Dorsolateral prefrontal cortex (tissue), 122 donors: ENCODE measurements at places on chromosomes 4 and X.

GRCh38 chrX:74351760-74352159 is 47.8 kb downstream of the ZCCHC13 start:
- no peak for DNase-seq

DNA sequence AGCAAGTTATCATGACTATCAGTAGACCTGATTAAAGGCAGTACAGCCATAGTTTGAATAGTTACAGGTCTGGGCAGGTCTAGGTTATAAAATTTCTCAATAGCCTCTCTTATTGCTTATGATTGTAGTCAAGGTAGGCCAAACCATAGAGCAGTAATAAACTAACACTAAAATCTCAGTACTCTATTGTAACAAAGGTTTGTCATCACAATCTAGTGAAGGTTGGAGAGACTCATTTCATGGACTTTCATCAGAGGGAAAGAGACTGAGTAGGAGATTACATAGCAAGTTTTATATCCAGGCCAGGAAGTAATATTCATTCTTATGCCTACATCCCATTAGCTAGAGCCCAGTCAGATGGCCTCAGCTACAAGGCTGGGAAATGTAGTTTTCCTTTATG is 141.0 kb downstream of the ASB9 start:
- DNase-seq, result no peak

GRCh38 chr4:153448003-153448731 is 18.0 kb upstream of the TMEM131L start:
- no peak for DNase-seq

- DNase-seq, result no peak
These were observed 89.0 kb downstream of the SH3KBP1 start for GRCh38 chrX:19798423-19798822.

DNA sequence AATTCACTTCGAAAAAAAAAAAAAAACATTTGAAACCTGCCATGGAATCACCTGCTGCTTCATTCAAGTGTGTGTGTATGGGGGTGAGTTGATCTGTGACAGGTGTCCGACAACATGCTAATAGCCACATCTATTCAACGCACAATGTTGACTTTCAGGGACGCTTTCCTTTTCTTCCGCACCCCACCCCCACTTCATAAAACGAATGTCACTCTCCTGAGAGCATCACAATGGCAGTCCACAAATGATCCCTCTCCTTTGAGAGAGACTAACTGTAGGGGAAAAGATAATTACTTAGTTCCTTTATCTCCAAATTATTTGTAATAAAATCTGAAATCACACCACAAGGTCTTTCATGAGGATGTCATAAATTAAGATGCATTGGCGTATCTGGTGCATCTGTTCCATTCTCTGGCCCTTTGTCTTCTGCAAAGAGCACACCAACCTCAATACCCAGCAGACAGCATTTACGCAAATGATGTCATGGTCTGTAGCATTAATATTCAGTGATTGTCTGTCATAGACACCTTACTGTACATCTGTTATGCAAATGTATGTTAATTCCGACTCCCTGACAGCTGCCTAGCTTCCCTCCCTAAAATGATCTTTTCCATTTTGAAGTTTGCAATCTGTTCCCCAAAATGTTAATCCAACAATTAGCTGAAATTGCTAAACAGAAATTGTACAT is 640.0 kb upstream of the BOD1L1 start:
- DNase-seq, result no peak

- DNase-seq, result no peak
These were observed 85.3 kb downstream of the CLCN4 start for GRCh38 chrX:10242026-10242425.

GRCh38 chr4:5079581-5079980 is 28.3 kb downstream of the STK32B start:
- no peak for DNase-seq

- no peak for DNase-seq
These were observed 63.3 kb downstream of the USP9X start for GRCh38 chrX:41148553-41148952.

DNA sequence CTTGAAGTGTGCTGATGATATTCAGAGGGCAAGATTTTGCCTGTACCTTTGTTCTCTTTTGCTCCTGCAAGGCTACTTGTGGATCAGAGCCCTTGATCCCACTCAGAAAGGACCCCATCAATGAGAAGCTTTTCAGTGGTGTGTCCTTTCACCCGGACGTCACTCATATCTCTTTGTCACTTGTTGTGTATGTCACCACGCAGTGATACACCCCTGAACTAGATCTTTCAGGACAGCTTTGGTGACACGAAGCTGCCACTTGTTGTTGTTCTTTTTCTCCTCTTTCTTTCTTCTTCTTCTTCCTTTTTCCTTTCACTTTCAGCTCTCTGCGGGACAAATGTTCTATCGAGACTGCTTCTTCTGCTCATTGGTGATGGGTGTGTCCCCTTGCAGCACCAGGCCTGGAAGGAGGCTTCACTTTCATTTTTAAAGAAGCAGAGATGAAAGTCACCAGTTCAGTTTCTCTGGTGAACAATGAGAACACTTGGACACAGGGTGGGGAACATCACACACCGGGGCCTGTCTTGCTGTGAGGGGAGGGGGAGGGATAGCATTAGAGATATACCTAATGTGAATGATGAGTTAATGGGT is 83.6 kb downstream of the NBDY start:
- no peak for DNase-seq

GRCh38 chr4:165331359-165331758 is 3.9 kb downstream of the MSMO1 start:
- DNase-seq, result no peak

DNA sequence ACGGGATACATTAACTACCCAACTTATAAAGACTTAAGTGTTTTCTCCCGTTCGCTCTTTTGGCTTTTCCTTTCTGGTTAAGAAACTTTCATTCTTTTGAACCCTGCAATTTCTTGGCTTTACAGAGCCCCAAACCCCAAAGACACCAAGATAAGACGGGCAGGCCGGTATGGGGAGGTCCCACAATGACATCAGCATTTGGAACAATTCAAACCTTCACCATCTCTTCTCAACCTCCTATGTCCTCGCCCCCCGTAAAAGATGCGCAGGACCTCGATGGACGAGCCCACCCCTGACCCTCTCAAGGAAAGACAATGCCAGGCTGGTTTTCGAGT is 999 bp downstream of the ZNF518B start:
- no peak for DNase-seq
